NCI-H1694 (cell line): ENCODE measurements at places on chromosomes 12 and 14.

DNA sequence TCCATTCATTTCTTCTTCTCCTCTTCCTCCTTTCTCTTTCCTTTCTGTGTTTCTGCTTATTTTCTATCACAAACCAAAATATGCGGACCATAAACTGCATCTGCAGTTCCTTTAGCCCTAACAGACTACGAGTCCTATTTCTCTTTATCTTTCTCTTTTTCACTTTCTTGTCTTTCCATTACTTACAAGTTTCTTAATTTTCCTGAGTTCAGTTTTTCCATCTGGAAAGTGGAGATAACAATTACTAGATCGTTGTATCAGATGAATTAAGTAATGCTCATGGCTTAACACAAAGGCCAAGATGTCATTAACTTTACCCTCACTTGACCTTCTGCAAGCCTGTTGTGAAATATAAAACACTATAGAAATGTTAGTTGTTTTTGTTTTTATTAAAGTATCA, 983 bp upstream of the COPS7A start:
- DNase-seq, result no peak

DNA sequence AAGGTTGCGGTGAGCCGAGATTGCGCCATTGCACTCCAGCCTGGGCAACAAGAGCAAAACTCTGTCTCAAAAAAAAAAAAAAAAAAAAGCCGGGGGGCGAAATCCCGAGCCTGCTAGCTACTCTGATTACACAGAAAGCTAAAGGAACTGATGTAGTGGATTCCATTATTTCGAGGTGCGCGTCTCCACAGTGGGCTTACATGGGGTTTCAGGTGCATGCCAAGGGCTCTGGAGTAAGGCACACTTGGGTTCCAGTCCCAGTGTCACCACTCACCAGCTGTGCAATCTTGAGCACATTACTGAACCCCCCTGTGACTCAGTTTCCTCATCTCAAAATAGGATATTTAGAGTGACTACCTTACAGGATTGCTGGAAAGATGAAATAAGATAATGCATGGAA, 1.7 kb upstream of the RAB15 start:
- DNase-seq, result no peak

- peak; percentile 31 for DNase-seq
Observed at GRCh38 chr12:123888989-123889388, 83.6 kb downstream of the CCDC92 start.

- no peak for DNase-seq
Observed at GRCh38 chr12:122659579-122659978, 43.6 kb downstream of the HCAR2 start.

GRCh38 chr14:90839024-90839888, 23.0 kb upstream of the TTC7B start:
- no peak for DNase-seq

DNA sequence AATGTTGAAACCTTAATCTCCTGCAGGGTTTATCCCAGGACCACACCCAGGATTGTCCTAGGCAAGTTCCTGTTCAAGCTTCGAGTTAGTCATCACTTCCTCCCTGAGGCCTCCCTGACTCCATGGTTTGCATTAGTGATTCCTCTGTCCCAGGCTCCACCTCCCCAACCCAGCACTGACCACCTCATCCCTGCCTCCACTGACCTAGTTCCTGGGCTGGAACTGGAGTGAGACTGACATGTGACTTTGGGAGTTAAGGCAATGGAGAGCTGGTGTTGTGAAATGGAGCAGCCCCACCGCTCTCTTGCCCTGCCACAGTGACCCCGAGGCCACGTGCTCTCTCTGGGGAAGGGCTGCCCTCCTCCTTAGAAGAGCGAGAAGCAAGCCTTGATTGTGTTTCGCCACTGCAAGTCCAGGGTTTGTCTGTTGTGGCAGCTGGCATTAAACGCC, 15.8 kb upstream of the DTX1 start:
- no peak for DNase-seq

DNA sequence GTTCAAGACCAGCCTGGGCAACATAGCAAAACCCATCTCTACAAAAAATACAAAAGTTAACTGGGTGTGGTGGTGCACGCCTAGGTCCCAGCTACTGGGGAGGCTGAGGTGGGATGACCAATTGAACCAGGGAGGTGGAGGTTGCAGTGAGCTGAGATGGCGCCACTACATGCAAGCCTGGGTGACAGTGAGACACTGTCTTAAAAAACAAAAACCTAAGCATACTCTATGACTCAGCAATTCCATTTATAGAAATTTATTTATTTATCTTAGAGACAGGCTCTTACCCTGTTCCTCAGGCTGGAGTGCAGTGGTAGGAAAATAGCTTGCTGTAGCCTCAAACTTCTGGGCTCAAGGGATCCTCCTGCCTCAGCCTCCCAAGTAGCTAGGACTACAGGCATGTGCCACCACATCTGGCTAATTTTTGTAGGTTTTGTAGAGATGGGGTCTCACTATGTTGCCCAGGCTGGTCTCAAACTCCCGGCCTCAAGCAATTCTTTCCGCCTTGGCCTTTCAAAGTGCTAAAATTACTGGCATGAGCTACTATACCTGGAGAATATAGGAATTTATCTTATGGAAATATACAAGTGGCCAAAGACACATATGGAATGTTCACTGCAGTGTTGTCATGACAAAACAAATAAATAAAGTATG, 43.3 kb downstream of the NCKAP5L start:
- DNase-seq, result no peak

- DNase-seq, result no peak
Observed at GRCh38 chr12:47881826-47882427, 22.9 kb downstream of the VDR start.

- no peak for DNase-seq
Observed at GRCh38 chr12:79782172-79782900, 91.6 kb upstream of the PAWR start.

- DNase-seq, result no peak
Observed at GRCh38 chr14:99025418-99025817, 246.6 kb downstream of the BCL11B start.

DNA sequence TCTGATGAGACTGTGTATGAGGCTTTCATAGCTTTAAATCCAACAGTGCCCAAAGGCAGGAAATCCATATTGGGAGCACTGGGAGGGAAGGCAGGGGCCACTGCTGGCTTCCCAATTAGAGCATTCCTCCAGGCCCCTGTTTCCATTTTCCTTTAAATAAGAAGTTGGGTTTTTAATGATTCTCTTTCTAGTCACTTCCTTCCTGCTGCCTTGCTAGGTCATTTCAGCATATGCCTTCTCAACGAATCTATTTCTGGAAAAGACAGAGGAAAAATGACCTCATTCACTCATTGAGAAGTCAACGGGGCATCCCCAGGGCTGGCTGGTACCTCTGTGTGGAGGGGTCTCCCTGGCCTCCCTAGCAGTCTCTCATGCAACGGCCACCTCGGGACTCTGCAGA, 43.5 kb downstream of the IGF1 start:
- DNase-seq, result no peak

DNA sequence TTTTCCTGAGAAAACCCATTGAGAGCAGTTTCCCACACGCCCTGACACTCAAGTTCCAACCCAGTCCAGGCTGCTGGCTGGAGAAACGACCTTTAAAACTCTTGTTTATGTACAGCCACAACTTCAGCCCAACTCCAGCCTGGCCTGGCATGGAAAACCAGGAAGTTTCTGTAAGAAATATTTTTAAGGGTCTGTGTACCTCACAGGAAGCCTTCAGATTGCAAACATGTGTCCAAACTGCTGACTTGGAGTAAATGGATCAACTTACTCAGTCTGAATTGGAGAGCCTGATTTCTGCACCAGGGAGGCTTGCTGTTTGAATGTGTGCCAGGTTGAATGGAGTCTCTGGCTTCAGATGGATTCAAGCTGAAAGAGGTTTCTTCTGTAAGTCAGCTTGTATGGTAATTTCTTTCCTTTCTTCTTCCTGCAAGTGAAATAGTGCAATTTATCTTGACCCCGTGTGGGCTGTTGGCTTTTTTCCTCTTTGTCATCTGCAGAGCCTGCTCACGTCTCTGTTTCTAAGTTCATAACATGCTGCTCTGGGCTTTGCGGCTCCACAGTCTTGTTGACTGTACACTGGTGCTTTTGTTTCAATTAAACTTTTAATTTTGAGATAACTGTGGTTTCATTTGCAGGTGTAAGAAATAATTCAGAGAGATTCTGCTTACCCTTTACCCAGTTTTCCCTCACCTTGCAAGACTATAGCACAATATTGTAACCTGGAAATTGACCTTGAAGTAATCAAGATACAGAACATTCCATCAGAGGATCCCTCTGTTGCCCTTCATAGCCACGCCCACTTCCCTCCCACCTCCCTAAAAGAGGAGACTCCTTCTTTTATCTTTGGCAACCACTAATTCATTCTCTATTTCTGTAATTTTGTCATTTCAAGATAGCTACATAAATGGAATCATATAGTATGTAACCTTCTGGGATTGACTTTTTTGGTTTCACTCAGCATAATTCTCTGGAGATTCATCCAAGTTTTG, 109.7 kb upstream of the PRMT8 start:
- no peak for DNase-seq
